Stimulated activated CD8-positive, alpha-beta memory T cell treated with anti-CD3 and anti-CD28 coated beads, Interleukin-4, amount 100 ng/mL, for 1 hour (primary cell): ENCODE measurements at places on chromosomes 4 and X.

- DNase-seq: no peak
Measured at GRCh38 chr4:176376032-176376614, 56.4 kb downstream of the SPCS3 start.

DNA sequence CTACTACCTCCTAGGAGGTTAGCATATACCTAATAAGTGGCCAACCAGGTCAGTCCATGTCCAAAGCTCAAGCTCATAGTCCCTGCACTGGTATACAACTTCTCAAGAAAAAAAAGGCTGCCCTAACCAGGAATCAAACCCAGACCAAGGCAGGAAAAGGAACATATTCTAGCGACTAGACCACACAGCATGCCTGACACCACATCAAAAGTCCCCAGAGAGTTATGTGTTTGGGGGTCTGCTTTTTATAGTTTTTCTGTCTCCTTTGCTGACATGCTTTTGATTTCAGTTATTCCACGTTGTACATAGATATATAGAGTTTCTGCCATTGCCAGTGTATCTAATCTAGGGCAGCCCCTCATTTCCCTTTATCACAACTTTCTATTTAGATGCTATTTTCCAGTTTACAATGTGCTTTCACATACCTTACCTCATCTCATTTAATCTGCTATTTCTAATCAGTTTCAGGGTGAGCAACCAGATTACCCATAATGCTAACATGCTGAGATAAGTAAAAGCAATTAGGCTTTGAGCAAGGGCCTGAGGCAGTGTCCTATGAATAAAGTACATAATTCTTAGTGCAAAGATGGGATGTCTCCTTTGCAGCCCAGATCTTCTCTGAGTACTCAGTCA, 17.8 kb downstream of the ARHGEF6 start:
- no peak for DNase-seq

DNA sequence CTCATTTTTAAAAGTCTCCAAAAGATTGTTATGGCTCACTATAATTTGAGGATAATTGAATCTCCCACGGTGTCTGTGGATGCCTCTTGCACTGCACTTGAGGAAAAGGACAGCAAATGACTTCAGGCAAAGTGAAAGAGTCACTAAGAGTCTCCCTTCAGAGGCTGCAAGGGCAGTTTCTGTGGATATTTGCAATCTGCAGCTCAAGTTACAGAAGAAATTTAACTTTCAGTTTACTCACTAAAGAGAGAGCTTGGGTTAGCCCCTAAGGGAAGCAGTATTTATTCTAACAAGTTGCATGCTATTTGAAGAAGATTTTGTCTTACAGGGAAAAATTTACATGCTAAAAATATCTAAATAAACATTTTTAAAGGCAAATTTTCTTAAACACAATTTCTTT, 912.0 kb upstream of the TENM3 start:
- no peak for DNase-seq

GRCh38 chrX:129840344-129840743, 3.3 kb downstream of the ZDHHC9 start:
- no peak for DNase-seq

- DNase-seq: no peak
Measured at GRCh38 chr4:158802914-158803313, 34.1 kb downstream of the FNIP2 start.

DNA sequence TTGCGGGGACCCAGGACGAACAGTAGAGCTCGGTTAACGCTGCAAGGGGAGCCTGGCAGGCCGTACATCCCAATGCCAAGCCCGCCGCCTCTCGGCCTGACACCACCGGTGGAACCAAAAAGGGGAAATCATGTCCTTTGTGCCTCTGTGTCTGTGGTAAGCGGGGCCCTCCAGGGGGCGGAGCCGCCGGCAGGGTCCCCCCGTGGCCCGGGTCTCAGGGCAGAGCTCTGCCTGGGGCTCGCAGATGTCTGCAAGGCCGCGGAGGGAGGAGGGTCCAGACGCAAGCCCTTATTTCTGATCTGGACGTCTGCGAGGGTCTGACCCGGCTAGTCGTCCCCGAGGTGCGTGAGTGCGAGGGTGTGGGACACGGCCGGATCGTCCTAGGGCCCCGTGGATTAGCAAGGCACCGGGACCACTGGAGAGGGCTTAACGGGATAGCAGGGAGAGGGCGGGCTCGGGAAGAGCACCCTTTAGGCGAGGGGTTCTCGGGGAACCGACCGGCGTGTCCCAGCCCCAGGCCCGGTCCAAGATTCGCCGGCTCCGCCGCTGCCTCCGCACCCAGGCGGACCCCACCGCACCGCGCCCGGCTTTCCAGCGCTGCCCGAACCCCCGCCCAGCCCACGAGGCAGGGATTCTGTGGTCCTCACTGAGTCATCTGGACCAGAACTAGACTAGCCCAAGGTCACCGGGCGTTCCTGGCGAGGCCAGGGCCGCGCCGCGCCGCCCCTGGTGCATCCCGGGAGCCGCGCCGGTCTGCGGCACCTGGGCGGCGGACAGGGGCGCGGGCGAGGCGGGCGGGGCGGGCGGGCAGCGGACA, 863 bp upstream of the FAM193A start:
- no peak for DNase-seq

- no peak for DNase-seq
Measured at GRCh38 chr4:6909970-6910339, 329 bp downstream of the TBC1D14 start.

DNA sequence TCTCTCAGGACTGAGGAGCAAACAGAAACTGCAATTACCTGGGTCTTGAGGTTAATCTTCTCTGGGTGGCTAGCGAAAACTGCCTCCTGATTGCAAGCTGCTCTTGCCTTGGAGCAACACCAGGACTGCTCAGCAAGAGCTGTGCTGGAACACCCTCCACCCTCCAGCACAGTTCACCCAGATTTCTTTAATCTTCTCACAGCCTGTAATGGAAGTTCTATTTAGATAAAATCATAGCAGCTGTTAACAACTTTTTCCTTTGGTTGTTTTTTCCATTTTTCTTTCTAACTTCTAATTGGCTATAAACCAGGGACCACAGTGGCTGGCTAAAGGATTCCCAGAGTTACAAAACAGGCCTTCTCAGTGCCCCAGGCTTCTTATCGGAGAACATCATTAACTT, 36.3 kb downstream of the OPHN1 start:
- DNase-seq: no peak

DNA sequence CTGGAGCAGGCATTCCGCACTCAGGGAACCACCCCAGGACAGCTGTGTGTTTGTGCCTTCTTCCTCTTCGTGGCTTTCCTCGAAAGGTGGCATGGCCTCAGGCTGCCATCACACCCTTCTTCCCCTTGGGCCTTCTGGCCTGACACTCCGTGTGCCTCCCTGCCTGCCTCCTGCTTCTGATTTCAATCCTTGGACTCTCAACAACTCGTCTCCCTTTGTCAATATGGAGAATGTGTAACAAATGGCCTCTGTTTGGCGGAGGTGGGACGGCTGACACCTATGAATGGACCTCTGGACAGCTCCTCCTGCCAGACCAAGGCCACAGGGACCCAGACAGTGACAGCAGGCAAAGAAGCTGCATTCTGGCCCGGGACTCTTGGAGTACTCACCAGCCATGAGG, 137.0 kb downstream of the ENPP6 start:
- DNase-seq: no peak

- DNase-seq: no peak
Measured at GRCh38 chr4:165288226-165288625, 39.2 kb upstream of the MSMO1 start.

DNA sequence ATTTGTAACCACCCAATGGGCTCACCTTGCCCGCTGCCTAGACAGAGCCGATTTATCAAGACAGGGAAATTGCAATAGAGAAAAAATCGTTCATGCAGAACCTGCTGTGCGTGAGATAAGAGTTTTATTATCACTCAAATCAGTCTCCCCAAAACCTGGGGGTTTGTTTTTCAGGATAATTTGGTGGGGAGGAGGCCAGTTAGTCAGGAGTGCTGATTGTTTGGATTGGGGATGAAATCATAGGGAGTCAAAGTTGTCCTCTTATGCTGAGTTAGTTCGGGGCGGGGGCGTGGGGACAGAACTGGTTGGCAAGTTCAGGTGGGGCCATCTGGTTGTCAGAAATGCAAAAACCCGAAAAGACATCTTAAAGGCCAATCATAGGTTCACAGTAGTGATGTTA, 203.0 kb downstream of the MAB21L2 start:
- DNase-seq: no peak

GRCh38 chr4:138522366-138522765, 280.2 kb upstream of the SLC7A11 start:
- no peak for DNase-seq

DNA sequence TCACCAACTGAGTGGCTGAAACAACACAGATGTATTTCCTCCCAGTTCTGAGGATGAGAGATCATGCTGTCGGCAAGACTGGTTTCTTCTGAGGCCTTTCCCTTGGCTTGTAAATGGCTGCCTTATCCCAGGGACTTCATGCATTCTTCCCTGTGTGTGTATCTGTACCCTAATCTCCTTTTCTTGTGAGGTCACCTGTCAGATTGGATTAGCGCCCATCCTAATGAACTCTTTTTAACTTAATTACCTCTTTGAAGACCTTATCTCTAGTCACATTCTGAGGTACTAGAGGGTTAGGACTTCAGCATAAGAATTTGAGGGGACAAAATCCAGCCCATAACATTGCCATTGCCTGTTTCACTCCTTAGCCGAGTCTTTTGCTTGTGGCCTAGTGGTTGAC, 59.5 kb upstream of the TMEM150C start:
- no peak for DNase-seq

DNA sequence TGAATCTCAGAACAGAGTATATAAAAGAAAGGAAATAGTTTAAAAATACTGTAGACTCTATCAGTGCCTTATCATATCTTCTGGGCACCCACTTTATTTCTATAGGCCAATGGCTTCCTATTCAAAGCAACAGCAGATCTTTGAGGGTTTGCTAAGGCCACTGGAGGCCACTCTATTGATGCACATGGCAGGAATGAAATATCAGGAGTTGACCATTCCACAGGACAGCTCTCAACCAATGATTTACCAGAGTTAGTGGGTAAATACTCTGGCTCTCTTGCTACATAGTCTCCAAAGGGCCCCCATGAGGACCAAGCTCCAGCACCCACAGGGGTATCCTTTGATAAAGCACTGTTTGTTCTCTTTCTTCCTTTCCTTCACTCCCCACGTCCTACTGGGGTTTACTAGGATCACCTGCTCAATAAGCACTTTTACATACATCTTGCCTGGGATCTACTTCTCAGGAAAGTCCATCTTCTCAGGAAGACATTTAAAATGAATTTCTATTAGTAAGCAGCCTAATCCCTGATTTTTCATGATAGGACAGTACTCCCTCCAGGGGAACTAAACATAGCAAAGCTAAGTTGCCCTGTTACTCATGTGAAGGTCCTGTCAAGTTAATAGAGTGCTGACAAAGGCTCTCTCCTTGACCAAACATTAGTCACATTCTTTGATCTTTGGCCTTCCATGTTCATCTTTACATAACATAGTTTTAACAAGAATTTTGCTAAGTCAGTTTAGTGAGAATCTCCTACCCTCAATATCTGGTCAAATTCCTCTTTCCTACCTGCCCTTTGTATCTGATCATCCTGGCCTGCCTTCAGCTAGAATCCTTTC, 459.7 kb downstream of the GRXCR1 start:
- DNase-seq: no peak

GRCh38 chr4:101790521-101791181, at the start of gene BANK1:
BANK1 (plus strand) TSS chr4:101790730; CDS start chr4:101790881, 151 bp downstream.
- no peak for DNase-seq

DNA sequence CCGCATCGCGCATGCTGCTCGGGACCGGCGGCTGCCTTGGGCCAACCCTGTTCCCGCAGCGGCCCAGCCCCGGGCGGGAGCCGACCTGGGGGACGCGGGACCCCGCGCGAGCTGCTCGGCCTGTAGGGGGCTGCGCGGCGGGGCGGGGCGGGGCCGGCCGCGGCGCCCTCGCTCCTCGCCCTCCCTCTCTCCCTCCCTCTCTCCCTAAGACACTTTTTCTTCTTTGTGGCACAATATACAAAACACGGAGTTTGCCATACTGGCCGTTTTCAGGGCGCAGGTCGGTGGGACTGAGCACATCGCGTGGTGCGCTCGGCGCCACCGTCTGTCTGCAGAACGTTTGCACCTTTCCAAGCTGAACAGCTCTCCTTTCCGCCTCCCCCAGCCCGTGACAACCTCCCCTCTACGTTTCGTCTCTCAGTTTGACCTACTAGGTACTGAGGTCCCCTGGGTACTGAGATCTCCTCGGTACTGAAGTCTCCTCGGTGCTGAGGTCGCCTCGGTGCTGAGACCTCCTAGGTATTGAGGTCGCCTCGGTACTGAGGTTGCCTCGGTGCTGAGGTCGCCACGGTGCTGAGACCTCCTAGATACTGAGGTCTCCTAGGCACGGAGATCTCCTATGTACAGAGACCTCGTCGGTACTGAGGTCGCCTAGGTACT, 261.1 kb upstream of the PLCXD1 start:
- DNase-seq: no peak

DNA sequence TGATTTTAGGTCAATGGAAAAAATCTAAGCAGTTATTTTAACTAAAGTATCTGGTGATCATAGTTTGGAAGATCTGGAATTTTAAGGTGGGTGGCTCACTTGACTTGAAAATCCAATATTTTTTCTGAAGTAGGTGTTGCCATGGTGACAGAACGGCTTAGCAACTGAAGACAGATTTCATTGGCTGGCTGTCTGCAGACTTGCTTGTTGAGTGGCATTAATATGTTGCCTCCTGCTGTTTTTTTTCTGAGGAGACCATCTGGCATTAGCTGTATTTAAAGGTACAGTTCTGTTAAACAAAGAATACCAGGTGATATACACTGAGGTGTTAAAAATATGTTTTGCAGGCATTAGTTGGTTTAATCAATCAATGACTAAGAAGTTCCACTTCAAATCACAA, 19.8 kb downstream of the CPE start:
- DNase-seq: no peak

DNA sequence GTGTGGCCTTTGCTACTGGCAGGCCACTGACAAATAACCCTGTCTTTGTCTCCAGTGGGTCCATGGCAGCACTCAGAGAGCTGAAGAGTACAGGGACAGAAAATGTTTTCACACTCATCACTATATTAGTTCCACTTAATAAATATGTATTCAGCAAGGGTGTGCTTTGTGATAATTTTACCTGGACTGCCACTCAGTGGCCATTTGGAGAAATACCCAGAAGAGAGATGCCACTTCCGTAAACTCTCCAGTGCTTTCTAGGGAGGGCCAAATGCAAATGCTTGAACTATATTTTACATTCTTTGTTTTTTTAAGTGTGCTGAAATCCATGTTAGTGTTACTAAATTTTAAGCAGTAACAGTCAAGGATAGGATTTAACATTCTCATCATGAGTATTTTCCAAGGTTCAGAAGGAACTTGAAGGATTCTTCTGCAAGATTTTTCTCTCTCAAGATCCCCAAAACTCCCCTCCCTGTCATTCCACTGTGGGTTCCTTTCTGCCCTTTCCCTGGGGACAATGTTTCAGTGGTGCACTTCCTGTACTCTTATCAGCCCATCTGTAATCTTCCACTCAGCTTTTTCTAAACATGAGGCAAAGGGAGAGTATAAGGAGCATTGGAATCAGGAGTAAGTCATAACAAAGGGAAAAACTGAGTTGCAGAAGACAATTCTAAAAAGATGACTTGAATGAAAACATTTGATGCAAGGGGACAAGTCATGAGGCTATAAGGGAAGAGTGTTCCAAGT, 46.0 kb downstream of the TFDP3 start:
- DNase-seq: no peak

DNA sequence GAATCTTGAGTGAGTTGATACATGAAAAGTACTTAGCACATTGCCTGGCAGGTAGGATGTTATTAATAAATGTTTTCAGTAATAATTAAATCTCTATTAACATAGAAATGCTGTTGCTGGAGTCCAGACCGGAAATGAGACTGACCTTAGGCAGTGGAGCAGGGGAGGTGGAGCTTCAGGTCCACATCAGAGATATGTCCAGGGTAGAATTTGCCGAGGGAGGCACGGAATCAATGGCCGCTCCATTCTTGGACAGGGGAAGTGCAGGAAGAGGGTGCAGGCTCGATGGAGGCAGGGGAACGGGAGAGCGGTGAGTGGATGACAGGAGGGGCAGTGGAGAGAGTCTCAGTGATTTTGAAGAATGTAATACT, 107.3 kb downstream of the GATB start:
- DNase-seq: no peak
